AG08395 (cell line): ENCODE measurements at places on chromosomes 3 and 15.
A peak's percentile ranks its signal among the peaks of the same experiment; 100 is the strongest.

DNA sequence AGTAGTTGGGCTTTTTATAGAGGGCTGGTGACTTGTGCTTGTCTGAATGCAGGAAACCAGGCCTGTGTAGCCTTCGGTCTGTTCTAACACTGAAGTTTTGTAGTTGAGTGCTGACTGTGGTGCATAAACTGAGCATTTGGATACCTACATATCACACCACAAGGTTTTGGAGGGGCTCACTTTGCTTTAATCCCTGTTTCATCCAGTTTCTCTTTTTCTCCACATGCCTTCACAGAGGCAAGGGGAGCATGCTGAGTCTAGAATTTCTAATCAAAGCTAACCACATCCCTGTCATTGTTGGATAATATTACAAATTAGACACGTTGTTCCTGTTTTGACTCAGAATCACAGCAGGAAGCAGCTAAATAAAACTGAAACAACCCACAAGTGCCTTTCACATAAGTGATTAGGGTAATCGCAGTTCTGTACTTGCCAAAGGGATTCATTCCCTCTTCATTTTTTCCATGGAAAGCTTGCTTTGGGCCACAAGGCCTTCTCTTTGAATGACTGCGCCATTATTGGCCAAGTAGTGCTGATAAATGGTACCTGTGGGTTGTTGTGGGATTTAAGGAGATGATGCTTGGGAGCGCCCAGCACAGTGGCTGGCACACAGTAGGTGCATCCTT lies 48.9 kb downstream of the TGFBR2 start:
- no peak for DNase-seq

DNA sequence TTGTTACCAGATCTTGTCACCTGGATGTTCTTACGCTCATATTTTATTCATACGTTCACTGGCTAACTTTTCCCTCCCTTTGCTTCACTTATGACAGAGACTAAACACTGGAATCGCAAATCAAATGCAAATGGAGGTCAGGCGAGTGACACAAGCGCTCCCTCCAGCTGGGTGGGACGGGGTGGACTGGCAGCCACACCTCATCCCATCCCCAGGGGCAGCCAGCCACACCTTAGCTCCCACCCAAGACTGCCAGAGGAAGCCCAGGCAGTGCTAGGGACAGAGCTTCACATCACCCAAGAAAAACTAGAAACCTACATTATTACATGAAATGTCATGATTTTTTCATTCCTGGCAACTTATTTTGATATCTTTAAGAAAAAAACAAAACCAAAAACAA lies 366.2 kb downstream of the ERC2 start:
- no peak for DNase-seq

- DNase-seq = no peak
Measured at GRCh38 chr3:102094506-102094905, 245.2 kb downstream of the NFKBIZ start.

DNA sequence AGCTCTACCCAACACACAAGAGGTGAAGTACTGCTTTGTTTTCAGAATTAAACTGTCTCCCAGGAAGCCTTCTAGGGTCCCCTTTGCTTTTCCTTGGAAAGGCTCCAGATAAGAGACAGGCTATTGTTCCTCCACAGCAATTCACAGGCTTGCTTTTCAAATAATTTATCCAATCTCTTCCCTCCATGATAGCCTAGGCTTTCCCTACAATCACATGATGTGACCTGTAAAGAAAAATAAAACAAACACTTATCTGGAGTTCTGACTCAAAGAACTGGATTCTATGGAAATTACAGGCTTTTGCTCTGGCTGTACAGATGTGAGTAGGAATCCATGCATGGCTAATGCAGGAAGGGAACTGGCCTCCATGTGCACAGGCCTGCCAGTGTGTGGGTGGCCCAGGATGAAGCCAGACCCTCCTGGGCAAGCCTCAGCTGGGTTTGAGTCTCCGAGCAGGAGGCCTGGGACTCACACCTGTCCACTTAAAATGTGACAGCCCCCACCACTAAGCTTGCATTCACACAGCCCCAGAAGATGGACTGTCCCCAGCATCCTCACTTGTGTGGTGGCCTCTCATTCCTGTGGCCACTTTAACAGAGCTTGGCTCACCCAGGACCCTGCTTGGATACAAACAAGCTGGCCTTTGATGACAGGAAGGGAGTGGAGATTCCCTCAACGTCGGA lies 75.8 kb upstream of the LEKR1 start:
- DNase-seq = peak; percentile 36

DNA sequence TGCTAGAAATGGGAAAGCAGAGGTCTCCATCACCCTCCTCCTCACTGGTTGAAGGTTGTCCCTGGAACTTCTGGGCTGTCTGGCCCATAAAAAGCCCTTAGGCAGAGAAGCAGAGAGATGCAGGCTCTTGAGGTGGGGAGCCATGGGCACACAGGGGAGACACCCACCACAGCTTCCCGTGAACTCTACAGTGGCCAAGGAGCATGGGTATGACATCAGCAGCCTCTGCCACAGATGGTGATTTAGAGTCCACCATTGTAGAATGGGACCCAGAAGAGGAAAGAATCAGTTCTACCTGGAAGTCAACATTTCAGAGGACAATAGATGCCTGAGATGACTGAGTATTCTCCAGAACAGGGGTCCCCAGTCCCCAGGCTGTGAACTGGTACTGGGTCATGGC lies 105.6 kb upstream of the LRRN1 start:
- DNase-seq = no peak

- no peak for DNase-seq
Measured at GRCh38 chr3:49668414-49668797, 5.7 kb upstream of the APEH start.

DNA sequence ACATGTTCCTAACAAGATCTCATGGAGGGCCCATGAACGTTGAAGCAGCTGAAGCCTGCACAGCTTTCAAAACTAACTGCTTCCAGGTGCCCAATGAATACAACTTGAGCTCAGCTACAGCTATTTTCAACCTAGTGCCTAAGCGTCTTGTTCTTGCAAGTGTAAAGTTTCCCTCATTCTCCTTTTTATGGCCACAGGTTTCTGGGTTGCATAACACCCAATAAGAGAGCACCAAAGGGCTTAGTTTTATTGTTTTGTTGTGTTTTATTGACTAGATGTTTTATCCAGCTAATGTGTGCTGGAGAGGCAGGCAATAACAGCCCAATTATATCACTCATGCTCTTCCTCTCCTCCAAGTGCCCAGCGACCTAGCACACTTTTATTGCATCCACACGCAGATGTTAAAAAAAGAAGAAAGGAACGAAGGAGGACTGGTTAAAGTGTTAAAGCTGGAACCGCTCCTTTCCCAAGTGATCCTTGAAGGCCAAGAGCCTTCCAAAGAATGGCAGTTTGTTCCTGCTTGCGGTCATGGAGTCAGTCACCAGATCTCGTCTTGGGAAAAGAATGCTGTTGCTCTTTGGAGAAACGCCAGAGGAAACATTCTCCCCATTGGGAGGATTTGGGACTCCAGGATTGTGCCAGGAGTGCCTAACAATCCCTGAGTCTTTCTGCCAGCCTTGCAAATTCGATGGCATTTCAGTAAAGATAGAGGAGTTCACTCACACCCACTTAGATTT lies 156.9 kb downstream of the MEX3B start:
- peak; percentile 47 for DNase-seq
